ENCODE measurements at places on chromosomes 11 and 22.

GRCh38 chr22:23686416-23687024 is 4.3 kb upstream of the RGL4 start:
- DNase-seq: no peak

DNA sequence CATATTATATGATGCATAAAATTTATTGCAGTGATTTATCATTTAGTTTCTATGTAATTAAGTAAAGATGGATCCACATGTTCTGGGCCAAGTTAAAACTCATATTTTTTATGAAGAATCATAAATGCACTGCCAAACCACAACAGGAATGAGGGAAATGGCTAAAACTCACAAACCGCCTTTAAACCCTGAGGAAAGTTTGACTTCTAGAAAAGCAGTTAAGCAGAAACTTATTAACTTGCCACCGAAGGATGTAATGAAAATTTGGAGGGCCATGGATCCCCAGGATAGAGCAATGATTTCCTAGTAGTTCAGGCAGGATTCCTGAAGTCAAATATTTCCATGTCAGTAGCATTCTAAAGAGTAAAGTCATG is 218.3 kb upstream of the CTSC start:
- DNase-seq: no peak

- DNase-seq: no peak
Observed at GRCh38 chr11:19355601-19356000, 114.9 kb upstream of the E2F8 start.

DNA sequence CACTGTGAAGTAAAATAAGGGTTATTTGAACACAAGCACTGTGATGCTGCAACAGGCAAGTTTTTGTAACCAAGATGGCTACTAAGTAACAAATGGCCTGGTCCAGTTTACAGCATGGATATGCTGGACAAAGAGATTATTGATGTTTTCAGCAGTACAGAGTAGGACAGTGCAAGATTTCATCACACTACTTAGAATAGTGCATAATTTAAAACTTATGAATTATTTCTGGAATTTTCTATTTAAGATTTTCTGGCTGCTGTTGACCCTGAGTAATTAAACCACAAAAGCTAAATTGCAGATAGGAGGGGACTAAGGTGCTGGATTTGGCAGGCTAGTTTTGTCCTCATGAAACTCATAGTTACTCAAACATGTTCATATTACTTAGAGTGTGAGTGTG is 33.1 kb downstream of the CEP295 start:
- DNase-seq: no peak

- no peak for DNase-seq
Observed at GRCh38 chr11:13603661-13604060, 64.8 kb upstream of the FAR1 start.
